ENCODE measurements at places on chromosomes 4 and X.

- DNase-seq: no peak
Measured at GRCh38 chr4:82797040-82797404, 1.6 kb downstream of the SCD5 start.

DNA sequence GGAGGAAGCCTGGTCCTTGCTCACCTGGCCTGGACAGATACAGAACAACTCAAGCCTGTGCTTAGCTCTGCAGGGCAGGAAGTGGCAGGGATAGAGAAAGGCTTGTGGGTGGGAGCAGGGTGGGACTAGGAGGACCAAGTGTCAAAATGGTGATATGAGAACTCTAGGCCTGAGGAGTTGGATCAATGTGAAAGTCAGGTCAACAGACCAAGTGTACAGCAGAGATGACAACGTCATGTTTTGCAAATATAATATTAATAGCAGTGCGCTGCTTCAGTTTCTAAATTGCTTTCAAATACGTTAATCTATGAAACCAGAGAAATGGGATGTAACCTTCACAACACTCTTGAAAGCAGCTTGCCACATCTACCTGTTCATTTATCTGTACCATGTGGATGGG, 114.2 kb upstream of the MAP3K15 start:
- DNase-seq: no peak

DNA sequence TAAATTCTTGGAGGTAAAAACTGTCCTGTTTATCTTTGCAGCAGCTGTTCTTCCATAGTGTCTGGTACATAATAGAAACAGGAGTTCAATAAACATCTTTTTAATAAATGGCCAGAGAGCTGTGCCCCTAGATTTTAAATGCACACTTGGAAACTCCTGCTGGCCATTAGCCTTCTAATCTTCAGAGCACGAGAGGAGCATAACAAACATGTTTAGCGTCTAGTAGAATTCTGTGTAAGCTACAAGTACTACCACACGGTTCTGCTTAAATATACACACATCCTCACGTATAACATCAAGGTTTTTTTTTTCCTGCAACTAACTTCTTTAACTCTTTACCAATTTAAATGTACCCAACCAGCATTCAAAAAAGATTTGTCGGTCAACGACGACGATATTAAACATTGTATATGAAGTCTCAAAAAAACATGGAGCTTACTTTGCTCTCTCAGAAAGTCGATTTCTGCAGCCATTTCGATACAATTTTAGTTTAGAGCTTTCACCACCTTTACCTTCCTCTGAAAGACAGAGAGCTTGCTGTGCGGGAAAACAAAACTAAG, 628 bp downstream of the SCLT1 start:
- no peak for DNase-seq

DNA sequence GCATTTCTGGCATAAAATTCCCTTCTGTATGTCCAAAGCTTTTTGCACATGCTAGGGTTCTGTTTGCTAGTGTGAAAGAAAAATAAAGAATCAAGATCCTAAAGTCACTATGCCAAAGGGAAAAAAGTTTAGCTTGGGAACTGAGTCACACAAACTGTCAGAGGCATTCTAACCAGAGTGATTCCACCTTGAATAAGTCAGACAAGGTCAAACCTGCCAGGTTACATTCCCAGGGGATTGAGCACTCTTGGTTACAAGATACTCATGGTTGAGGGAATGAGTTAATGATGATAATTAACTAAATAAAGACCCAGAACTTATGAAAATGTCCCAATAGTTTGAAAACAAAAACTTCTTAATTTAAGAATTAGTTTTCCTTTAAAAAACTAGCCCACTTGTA, 13.7 kb upstream of the UGT2B17 start:
- no peak for DNase-seq

DNA sequence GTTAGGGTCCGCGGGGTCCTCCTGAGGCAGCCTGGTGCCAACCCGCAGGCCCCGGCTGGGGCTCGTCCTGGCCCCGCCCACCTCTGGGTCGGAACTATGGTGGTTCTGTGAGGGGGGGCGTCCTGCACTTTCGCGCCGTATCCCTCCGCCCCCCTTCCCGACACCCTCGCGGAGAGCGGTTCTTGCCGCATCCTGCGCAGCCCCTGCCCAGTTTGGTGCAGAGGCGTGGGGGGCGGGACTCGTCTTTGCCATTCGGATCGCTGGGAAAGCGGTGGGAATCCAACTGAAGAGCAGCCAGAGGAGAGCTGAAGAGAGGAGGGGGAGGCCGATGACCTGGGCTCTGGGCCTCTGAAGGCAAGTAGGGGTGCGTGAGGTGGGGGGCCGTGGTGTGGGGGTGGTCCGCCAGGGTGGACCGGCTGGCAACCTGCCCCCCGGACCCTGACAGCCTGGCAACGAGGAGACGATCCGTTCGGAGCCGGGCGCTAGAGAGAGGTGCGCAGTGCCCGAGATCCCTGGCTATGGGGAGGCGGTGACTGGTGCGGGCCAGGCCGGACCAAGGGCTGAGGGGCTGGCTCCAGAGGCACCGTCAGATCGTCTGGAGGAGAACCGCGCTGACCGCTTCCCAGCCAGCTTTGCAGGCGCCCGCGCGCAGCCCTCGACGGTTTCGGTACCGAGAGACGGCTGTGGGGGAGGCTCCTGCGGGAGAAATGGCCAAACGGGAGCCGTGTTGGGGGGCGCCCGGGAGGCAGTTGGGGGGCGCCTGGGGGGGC, at the start of gene GPRASP1:
Gene GPRASP1, plus strand, starts transcription at position 242 of the 770 bp plus-strand sequence. CDS start 2,431 bp downstream, outside the sequence.
- no peak for DNase-seq

GRCh38 chrX:78624426-78624825, 34.7 kb downstream of the RTL3 start:
- no peak for DNase-seq

- no peak for DNase-seq
Measured at GRCh38 chr4:35025152-35025834, 1219.0 kb downstream of the ARAP2 start.

GRCh38 chr4:108170631-108171338, 2.1 kb upstream of the LEF1 start:
- DNase-seq: peak; percentile 69

DNA sequence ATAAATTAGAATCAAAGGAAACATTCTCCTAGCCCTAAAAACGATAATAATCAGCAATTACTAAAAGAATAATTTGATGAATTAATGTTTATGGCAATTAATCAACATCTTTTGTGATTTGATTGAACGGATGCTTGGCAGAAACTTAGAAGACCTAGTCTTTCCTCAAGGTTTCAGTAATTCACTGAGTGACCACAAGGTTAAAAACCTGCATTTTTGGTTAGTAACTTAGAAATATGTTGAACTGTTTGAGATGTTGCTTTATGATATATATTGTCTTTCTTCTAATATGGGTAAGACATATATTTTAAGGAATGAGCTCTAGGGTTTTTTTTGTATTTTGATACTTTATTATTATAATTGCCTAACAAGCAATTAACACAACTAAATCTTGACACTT, 793.0 kb upstream of the NDST4 start:
- DNase-seq: no peak

DNA sequence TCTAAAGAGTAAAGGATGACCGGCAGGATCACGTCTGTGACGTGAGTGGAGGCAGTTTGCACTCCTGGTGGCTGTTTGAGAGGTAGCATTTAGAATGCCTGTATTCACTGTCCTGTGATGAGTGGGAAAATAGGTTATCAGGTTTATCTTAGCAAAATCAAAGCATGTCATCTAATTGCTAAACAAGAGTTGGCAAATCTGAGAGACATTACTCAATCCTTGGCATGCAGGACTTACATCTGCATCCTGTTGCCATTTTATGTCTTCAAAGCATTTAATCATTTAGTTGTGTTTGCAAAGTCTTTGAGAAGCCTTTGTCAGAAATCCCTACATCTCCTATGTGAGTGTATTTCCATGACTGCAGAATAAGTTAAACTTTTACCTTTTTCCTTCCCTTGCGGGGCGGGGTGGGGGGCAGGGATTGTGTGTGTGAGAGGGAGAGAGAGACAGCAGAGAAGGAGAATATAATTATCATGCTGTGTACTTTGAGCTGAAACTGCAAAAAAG, 41.4 kb upstream of the MSANTD1 start:
- DNase-seq: no peak

DNA sequence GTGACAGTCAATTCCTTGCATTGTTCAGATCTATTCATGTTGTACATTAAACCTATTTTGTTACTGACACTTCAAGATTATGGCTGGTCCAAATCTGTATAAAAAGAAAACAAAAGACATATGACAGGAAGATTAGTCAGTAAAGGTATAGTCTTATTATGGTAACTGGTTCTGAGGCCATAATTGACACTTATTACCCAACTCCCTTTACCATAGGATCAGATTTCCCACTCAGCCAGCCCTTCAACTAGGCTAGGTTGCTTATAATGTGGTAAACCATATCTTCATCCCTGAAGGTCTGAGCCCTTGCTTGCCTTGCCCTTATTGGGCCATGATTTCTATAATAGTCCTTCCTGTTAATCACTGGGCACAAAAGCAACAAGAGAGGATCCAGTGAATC, 289.6 kb downstream of the CXXC4 start:
- DNase-seq: no peak

- no peak for DNase-seq
Measured at GRCh38 chrX:8845060-8845459, 43.9 kb upstream of the FAM9A start.

DNA sequence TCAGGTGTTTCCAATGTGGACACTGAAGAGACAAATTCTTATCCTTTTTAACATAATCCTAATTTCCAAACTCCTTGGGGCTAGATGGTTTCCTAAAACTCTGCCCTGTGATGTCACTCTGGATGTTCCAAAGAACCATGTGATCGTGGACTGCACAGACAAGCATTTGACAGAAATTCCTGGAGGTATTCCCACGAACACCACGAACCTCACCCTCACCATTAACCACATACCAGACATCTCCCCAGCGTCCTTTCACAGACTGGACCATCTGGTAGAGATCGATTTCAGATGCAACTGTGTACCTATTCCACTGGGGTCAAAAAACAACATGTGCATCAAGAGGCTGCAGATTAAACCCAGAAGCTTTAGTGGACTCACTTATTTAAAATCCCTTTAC, 18.6 kb downstream of the TLR7 start:
- DNase-seq: no peak

GRCh38 chr4:13511101-13511500, 27.0 kb upstream of the RAB28 start:
- DNase-seq: no peak

- DNase-seq: no peak
Measured at GRCh38 chrX:130669233-130669632, 233.8 kb downstream of the ENOX2 start.

DNA sequence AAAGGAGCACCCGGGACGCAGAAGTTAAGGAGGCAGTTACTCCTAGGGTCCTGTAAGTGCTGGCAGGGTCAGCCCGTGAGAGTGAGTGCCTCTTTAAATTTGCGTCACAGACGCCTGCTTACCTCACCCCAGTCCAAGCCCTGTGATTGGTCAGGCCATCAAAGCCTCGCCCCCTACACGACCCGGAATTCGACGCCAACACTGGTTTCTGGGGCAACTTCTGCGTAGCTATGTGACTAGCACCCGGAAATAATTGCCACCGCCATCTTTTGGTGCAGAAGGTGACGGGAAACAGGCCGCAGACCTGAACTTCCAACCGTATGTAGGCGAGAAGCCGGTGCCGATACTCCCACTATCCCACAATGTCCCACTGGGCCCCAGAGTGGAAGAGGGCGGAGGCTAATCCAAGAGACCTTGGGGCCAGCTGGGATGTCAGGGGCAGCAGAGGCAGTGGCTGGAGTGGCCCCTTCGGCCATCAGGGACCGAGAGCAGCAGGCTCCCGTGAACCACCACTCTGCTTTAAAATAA, at the start of gene DDX53:
Gene DDX53, plus strand, starts transcription at position 265 of the 528 bp plus-strand sequence. Its CDS starts 98 bp downstream, at position 363.
- DNase-seq: no peak

DNA sequence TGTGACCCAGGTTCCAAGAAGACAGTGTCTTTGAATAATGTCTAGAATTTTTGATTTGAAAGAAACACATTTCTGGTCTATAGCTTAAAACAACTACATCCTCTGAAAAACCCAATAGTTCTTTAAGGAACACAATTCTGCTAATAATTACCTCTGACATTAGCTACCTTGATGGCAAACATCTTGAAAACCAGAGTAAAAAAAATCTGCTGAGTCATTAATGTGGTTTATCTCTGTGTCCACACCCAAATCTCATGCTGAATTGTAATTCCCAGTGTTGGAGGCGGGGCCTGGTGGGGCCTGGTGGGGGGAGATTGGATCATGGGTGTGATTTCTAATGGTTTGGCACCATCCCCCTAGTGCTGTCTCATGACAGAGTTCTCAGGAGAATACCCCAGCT, 1233.8 kb downstream of the NLGN4X start:
- DNase-seq: no peak

DNA sequence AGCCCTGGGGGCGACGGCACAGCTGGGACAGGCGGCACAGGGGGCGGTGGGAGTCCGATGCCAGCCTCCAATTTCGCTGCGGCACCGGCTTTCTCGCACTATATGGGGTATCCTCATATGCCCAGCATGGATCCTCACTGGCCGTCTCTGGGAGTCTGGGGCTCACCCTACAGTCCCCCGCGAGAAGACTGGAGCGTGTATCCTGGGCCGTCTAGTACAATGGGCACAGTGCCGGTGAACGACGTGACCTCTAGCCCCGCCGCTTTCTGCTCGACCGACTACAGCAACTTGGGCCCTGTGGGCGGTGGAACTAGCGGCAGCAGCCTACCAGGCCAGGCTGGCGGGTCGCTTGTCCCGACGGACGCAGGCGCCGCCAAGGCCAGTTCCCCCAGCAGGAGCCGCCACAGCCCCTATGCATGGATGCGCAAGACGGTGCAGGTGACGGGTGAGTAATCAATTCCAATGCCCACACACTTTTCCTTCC, 500 bp downstream of the CDX4 start:
- DNase-seq: no peak

DNA sequence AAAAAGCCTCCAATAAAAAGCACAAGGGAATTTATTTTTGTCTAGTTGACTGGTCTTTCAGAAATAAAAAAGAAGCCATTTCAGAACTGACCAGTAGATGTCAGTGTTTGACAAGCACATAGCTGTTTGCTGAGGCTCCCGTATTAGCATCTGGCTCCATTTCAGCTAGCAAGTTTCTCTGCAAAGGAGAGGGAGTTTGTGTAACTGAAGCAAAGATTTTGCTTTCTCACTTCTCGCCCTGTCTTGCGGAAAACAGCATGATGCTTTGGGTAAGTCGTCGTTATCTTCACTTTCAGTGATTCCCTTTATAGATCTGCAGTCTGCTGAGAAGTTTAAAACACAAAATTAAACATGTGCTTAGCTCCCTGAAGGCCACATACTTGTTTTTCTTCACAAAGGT, 85.5 kb downstream of the CT47B1 start:
- DNase-seq: peak; percentile 65

DNA sequence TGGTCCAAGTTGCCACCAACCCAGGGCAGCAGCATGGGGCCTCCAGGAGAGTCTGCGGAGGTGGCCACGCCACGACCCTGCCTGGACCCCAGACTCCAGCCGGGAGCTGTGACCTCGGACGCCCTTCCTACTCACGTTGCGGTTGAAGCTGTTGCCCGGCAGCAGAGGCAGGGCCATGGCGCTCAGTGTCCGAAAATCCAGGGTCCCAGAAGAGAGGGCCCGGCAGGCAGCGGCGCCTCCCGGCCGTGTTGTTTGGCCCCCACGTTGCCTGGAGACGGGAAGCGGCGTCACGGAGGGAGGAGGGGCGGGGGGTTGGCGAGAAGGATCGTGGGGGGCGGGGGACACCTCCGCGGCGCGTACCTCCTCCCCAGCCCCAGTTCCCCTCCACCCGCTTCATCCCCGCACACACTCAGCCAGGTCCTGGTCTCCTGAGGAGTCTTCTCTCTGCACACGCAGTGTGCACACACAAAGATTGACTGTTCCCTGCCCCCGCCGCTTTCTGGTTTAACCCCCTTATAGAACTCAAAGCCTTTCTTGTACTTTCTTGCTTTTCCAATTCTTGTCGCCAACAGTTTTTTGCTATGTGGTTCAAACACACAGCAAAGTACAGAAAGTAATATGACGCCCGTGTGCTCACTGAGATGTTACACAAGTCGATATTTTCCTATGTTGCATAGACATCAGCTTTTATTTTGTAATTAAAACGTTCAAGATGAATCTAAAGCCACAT, at the start of gene EFHC2:
Gene EFHC2, minus strand, starts transcription at position 261 of the 730 bp plus-strand sequence. Its CDS starts 84 bp downstream, at position 177.
- no peak for DNase-seq

All from SK-N-MC (cell line).